ENCODE measurements at places on chromosomes 6 and 20.

DNA sequence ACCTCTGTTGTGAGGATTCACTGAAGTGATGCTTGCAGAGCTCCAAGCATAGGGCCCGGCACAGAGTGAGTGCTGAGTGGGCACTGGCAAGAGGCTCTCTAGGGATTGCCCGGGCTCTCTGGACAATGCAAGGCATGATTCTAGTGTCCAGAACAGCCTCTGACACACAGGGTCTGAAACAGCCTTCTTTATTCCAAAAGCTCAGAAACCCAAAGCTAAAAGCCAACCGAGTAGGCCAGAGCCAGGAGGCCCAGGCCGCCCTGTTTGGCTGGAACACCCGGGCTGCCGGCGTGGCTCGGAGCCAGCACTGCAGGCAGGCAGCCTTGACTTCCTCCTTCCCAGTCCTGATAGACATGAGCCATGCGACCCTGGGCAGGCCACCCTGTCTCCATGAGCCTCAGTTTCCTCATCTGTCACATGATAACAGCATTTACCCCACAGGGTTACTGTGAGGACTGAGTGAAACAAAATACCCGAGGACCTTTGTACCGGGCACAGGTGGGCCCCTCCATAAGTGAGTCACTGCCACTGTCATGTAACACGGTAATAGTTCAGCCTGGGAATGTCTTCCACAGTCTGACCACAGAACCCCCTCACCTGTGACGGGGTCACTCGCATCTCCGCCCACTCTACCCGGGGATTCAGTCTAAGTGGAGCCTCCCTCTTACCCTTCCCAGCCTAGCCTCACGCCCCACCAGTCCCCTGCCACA lies 51.5 kb downstream of the PTPRT start:
- no peak for DNase-seq

- no peak for DNase-seq
Measured at GRCh38 chr20:2042400-2042799, 48.5 kb upstream of the PDYN start.

DNA sequence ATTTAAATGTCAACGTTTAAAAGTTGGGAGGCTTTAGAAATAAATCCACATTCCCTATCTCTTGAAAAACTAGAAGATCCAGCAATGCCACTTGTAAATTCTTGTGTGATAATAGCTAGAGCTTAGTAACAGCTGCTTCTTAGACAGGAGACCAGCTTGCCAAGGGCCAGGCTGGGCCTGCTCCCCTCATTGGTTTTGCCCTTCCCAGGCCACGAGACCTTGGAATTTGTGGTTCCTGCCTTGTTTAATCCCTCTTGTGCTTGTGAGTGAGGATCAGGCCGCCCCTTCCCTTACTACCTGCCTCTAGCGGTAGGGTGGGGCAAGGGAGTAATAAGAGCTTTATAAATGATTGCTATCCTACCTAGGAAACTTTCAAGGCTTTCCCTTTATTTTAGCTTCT lies 363.5 kb downstream of the SYNE1 start:
- no peak for DNase-seq

DNA sequence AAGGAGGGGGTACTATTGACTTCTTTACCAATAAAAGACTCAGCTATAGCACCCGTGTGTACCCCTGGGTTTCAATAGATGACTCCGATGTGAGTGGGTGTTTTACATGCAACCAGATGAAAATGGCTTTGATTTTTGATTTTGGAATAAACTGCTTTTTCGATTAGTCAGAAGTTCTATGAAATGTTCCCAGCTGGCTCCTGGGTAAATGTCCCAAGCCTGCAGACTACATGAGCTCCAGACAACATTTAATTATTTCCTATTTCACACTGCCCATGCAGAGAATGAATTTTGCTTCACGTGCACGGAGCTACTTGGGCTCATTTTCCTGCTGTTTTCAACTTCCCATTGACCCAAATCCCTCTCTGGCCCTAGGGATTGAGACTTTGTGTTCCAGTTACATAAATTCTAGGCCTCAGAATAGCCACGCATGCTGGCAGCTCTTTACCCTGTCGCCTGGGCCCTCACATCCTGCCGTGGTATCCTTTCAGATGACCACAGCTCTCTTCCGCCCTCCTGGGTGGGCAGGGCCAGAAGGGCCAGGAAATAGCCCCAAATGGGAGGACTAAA lies 59.7 kb downstream of the GPR6 start:
- DNase-seq: no peak

DNA sequence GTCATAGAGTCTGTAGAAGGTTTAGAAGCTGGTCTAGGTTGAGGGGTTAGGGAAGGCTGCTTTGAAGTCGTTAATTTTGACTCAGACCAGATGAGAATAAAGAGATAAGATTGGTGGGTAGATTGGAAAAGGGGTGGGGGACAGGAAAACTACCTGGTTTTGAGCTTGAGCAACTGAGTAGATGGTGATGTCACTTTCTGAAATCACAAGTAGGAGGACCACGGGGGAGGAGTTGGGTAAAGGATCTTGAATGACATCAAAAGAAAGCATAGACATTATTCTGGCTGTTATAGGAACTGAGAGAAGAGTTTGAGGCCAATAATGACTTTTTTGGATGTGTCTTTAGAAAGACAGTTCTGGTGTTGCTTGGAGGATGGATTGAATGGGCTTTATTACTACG lies 4.1 kb upstream of the COL9A1 start:
- no peak for DNase-seq

DNA sequence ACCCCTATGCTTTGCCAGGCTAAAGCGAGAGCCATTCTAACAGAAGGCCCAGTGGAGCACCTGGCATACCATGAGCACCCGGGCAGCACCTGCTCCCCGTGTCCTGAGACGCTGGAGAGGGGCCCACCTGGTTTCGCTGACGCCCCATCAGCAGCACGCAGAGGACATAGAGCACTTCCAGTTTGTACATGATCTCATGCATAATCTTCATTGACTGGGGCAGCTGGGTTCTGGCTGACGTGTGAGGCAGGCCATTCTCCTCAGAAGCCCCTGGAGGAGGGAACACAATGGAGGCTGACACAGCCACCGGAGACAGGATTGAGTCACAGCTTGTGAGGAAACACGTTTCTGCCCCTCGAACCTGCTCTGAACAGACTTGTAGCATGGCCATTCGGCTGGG lies 65.4 kb downstream of the MYH7B start:
- no peak for DNase-seq

GRCh38 chr6:155188707-155189496 lies 74.9 kb upstream of the CLDN20 start:
- no peak for DNase-seq

DNA sequence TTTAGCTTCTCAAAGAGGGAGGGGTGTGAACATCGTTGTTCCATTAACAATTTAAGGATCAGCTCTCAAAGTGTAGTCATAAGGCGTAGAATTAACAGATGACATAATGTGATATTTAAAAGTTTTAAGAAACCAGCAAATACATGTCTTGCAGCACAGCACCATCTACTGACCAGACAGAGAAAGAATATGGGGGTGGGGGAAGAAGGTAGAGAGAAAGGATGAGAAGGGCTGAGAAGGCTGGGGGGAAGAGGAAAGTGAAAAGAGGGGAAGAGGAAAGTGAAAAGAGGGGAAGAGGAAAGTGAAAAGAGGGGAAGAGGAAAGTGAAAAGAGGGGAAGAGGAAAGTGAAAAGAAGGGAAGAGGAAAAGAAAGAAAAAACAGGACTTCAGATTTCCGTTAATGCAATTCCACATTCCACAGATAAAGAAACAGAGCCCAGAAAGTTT lies 80.9 kb downstream of the HAO1 start:
- no peak for DNase-seq
